ENCODE measurements at places on chromosomes 3 and 15. TPM values are rescaled to one million over a fixed set of nuclear protein-coding genes. Genes with fewer than 3 reads are reported as not detected.

The SCN11A gene
- not detected for total RNA-seq

DNA sequence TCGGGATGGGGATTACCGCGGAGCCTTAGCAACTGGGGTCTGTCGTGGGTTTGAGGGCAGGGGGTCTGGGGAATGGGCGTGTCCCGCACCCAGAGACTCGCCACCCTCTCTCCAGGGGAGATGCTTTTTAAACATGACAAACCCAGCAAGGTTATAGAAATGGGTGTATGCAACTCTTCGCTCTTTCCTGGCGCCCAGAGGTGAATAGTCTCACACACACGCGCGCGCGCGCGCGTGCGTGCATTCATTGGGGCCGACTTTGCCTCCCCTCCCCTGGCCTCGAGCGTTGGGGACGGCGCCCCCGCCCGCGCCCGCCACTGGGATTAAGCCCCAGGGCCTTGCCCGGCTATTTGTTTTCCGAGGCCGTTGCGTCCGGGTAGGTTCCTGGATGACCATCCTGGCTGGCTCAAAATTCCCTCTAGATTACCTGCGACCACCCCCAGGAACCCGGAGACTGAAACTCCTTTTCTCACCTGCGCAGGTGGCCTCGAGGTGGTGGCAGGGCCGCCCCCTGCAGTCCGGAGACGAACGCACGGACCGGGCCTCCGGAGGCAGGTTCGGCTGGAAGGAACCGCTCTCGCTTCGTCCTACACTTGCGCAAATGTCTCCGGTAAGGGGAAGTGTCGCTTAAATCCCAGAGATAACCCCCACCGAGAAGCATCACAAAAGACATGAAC, 777 bp downstream of the GPR160 start:
- DNase-seq, result no peak

- no peak for DNase-seq
These were observed 14.1 kb downstream of the MBNL1 start for GRCh38 chr3:152282813-152283212.

The SATB1 gene
- total RNA-seq, result 1.5 TPM

DNA sequence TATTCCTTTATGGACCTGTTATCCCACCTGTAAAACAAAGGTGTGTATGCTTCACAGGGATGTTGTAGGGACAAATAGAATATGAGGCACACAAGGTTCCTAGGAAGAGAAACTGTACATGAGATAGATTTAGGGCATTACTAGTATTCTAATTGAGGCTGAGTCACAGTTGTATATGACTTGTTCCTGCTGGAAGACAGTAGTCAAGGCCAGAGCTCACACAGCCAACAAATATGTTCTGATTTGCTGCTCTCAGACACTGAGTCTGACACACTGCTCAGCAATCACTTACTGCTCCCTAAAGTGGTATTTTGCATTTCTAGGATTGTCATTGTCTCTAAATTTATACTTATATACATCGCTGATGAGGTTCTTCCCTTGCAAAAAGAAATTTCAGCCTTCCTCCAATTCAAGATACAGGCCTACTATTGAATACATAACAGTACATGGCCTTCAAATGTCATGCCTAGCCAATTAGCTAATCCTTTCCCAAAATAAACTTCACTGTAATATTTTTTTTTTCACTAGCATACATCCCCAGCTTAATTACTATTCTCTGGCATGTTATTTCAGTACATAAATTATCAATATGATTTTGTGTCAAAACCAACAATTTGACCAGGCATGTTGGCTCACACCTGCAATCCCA, 69.8 kb downstream of the TIGIT start:
- peak; percentile 91 for DNase-seq

The SV2B gene
- total RNA-seq, result not detected

DNA sequence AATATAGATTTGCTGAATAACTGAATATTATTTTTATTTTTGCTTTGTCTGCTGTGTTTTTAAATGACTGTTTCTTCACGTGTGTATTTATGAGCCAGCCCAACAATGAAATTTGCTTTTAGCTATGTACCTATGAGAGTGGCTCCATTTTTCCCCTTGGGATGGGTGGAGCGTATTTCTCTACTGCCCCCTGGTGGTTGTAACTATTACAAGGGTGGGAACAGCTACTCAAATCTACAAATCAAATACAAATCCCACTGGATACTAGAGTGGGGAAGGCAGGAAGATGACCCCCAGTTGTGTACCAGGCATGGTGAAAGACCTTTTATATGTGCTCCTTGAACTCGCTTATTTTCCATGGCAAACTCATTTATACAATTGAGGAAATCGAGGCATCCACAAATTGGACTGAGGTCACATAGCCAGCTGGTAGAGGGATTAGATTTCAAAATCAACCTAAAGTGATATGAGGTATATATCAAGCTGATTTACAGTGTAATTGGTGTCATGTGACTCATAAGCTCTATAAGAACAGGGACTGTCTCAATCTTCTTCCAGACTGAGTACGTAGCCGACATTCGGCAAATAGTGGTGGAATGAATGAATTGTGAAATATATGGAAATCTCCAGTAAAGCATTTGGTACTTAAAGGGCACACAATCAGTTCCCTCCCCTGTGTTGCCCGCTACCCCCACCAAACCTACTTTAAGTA, 69.5 kb upstream of the VEPH1 start:
- peak; percentile 61 for DNase-seq

The PODXL2 gene
- 0.13 TPM for total RNA-seq

DNA sequence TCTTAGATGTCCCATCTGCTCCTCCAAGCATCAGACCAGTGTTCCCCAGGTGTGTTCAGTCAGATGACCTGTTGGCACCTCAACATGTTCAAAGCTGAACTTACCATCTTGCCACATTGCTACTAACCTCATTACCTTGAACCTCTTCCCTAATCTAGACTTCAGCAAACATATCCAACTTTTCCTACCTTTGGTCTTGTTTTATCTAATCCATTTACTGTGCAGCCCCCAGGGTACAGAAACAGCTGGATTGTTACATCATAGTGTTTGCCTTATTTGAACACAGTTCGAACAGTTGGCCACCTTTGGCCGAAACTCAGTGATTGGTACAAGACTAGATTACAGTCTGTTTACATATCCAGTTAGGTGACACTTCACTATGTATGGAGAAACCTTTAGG, 36.1 kb upstream of the MCF2L2 start:
- no peak for DNase-seq

The STOML1 gene
- total RNA-seq, result 21.7 TPM

The FAM81A gene
- not detected for total RNA-seq

The C3orf22 gene
- not detected for total RNA-seq

DNA sequence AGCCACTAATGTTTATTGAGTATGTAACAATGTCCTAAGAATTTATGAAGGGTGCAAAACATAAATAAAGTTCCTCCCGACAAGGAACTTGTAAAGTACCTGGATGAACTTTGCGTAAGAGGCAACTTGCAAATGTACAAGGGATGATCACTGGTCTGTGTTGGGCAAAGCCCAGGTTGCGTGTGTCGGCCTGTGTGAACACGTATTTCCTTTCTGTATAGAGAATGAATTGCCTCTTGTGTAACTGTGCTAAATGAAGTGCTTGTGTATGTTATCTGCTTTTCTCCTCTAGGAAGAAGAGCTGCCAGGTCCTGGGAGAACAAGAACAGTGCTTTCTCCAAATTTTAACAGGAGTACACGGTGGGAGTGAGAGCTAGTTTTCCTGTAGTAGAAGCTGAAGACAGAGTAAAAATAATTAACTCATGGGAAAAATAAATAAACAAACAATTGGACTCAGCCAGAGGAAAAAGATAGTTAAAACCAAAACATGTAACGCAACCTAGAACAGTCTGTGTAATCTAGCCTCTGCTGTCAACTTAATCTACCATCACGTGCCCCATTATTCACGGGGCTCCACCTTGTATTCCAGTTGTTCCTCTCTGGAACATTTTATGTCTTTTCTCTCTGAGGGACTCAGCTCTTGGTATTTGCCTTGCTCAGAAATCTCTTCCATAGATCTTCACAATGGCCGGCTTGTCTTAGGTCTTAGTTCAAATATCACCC, 83.7 kb upstream of the RASGRP1 start:
- no peak for DNase-seq

DNA sequence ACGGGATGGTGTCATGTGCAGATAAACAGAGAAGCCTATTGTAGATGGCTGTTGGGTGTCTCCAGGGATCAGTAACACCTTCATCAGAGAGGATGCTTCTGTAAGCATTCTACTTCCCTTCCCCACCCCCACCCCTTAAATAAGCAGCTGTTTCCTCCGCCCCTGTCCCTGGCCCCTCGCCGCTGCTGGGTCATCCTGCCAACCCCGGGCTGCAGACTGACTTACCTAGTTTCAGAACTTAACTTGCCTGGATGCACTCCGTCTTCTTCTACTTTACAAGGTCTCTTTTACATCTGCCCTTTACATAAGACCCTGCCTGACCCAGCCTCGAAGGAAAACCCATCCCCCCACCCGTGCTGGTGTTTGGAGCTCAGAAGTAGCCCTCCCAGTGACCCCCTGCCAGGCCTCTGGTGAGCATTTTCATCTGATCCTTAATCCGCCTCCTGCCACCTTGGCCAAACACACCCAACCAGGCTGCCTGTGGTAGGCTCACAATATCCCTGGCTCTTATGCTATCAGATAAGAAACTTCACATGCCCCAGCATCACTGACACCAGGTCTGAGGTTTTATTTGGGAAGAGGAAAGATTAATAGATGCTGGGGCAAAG, 103.0 kb upstream of the HES1 start:
- no peak for DNase-seq

DNA sequence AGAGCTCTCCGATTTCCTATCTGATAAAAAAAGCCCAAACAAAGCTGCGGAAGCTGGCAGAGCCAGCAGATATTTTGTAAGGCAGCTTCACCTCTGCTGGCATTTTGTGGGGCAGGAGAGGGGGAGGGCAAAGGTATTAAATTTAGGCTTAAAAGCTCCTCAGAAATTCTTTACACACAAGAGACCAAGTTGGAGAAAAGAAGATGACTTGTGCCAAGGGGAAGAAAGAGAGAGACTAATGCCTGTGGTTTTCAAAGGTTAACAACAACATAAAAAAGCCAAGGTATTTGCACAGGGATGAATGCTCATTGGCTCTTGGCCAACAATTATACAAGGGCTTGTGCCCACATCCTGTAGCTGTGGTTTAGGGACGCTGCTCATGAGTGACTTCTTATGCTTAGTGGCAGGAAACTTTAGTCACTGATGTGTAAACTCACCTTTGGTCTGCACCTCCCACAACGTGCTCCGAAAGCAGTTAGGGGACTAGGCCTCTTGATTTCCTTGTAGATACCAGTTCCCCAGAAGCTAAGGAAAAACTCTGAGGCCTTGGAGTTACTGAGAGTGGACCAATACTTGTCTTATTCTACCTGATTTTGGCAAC, 152.9 kb downstream of the TPRG1 start:
- DNase-seq, result peak; percentile 71

GRCh38 chr3:135809021-135809634, 156.4 kb upstream of the PPP2R3A start:
- no peak for DNase-seq
